ENCODE measurements at places on chromosomes 11 and 22.
A peak's percentile ranks its signal among the peaks of the same experiment; 100 is the strongest.

DNA sequence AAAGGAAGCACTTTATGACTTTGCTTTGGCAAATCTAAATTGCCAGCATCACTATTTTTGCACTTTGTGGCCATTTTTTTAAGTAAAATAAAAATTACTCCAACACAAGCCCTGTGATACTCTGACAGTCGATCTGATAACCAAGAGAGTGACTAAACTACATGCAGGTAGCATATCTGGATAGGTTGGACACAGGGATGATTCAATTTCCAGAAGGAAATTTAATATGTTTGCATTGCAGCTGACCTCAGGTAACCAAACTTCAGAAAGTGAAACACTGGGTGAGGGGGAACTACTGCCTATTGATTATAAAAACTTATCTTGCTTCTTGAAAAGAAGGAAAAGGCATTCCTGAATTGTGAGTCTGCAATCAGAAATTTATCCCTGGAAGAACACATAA lies 13.9 kb downstream of the OR5B3 start:
- no peak for DNase-seq

DNA sequence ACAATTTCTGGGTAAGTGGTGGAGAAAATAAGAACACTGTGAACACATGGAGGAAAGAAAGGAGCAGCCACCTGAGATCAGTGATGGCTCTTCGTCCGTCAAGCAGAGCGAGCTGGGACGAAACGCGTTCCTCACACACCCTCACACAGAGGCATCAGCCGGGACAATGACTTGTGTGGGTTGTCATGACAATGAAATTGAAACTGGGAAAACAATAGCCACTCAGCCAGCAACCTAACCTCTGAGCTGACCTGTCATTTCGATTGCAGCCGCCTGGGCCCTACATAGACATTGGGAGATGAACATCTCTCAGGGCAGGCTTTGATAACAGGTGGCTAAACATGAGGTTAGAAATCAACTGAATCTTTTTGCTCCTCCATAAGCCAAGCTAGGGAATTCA lies 51.3 kb downstream of the TRIM29 start:
- DNase-seq: no peak

DNA sequence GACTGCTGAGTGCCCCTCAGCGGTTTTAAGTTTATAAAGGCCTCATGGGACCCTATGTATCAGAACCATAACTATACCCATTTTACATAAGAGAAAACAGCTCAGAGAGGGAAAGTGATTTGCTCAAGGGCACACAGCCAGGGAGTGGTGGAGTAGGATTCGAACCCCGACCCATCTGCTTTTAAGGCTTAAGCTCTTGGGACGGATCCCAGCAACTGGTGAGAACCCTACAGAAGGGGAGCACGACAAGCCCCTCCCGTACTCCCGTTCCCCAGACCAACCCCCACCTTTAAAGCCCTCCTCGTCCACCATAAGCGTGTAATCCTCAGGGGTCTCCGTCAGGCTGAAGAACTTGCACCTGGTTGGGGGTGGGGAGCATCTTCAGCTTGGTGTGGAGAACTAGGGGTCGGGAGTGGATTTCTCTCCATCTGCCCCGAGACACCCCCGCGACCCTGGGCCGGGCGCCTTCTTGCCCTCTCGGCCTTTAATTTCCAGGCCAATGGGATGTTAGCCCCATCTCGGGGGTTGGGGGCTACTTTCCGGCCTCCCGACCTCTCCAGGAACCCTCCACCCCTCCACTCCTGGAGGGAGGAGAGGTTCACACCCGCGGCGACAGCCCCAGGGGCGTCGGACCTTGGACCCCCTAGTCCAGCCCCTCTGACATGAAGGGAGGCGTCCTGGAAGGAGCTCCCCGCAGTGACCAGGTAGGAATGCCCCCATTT lies 725 bp downstream of the CASTOR1 start:
- no peak for DNase-seq

DNA sequence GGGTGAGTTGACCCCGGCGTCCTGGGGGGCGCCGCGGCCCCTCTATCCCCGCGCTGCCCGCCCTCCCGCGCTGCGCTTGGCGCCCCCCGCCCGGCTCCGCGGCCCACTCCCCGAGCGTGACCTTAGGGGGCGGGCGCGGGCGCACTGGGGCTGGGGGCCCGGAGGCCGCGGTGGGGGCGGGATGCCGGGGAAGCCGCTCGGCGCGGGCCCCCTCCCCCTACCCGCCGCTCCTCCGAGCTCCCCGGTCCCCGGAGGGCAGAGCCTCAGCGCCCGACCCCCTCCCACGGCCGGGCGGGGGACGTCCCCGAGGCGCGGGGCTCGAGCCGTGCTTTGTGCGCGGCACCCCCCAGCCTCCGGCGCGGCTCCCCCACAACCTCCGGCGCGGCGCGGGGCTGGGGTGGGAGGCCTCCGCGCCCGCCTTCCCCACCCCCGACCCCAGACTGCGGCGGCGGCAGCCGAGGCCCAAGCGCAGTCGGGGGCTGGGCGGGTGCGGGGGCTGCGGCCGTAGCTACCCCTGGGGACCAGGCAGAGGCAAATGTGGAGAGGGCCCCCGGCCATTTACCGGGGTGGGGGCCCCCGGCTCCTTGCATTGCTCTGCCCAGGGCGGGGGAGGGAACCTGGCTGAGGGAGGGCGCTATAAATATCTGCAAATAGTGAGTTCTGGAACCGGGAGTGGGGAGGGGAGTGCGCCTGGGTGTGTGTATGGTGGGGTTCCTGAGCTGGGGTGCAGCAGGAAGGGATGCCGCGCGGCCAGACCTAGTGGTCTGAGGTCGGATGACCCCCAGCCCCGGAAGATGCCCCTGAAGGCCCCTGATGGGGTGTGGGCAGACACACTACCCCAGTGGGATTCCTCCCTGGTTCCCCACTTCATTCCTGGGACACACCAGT lies 988 bp downstream of the MGAT3 start:
- DNase-seq: peak; percentile 69

DNA sequence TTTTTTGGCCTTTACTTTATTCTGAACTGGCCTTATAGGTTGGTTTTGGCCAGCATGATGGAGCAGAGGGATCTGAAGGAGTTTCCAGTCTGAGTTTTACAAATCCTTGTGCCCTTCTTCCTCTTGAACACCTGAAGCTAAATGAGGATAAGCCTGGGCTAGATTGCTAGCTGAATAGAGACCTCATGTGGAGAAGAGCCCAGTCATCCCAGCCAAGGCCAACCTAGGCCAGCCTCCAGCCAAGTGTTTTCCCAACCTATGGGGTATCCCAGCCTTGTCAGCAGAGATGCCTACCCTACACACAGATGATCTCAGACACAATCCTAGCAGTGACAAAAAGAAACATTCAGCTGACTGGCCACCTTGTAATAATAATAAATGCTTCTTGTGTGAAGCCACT lies 966 bp upstream of the CASP12 start:
- DNase-seq: no peak

GRCh38 chr11:131391176-131391575 lies 20.8 kb downstream of the NTM start:
- no peak for DNase-seq

GRCh38 chr11:45930951-45931570 lies 8.6 kb downstream of the LARGE2 start:
- DNase-seq: no peak

GRCh38 chr11:129295746-129296145 lies 79.9 kb upstream of the BARX2 start:
- DNase-seq: no peak

All from K562 (cell line).